ENCODE measurements at places on chromosomes 3 and 15.

DNA sequence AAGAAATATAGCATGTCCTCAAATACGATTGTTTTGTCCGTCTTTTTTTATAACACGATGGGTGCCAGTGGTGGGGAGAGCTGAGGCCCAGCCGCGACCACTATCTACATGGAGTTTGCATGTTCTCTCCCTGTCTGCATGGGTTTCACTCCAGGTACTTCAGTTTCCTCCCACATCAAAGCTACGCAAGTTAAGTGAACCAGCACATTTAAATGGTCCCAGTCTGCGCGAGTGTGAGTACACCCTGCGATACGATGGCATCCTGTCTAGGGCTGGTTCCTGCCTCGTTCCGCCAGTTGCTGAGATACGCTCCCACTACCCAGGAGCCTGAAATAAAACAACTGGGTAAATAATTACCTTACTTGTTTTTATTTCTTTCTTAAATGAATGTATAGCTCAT is 40.6 kb downstream of the ATP13A3 start:
- DNase-seq, result no peak

DNA sequence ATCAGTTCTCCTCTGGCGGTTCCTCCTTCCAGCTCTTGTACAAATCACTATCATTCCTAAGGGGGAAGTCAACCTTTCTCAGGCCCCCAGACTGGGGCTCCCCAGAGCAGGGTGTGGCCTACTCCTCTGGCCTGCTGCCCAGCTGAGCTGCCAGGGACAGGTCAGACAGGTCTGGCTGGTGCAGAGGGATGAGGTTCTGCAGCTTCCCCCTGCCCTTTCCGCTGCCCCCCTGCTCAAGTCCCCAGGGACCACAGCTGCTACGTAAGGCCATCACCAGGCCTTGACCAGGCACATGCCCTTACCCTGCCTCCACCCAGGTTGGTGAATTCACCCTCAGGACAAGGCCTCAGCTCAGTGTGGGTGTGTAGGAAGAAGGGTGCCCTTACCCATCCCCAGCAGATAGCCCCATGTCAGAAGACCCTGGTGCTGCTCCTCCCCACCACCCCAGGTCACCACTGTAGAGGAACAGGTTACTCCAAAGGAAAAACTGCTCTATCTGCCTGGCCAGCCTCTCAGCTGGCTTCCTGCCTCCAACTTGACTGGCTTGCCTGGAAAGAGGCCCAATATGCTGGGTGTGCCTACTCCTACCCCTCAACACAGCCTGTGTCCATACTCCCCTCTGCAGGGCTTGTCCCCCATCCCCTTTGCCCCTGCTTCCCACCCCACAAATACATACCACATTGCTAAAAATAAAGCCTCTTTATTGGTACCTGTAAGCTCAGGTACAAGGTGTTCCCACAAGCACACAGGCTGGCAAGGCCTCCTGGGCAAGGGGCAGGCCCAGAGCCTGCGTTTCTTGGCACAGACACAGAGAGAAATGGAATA is 12.0 kb downstream of the CSRNP1 start:
- peak; percentile 91 for DNase-seq

- DNase-seq, result peak; percentile 79
Observed at GRCh38 chr3:126926684-126927400, 56.1 kb upstream of the PLXNA1 start.

GRCh38 chr3:29561651-29562149 is 280.8 kb downstream of the RBMS3 start:
- DNase-seq, result no peak

DNA sequence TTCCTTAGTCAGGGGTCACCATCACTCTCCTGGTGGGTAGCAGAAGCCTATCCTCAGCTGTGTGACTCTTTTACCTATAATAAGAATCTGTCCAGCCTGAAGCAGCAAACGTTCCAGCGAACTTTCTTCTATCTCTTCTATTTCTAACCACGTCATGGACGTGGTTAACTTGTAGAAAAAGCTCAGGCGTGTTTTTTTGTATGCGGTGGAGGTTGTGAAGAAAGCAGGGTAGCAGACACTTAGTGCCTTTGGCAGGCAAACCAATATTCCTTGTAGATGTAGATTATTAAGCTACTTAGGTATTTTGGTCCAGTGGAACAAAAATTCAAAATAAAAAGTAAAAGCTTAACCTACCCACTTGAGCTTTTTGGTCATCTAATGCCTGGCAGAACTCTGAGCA is 31.8 kb upstream of the GPR171 start:
- no peak for DNase-seq

DNA sequence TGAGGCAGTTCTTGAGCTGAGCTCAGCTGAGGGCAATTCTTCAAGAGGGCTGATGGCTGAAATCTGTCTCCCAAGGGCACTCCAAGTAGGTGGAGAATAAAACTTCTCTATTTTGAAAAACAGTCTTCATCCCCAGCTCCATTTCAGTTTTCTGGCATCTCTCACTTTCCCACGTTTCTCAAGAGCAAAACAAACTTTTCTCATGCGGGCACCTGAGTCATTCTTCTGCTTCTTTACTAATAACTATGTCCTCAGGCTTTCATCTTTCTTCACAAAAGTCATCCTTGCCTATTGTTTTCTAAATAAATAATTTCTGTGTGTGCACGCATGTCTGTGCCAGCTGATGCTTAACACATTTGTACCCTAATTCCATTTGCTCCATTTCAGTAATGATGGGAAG is 96.1 kb upstream of the NUDT16 start:
- peak; percentile 34 for DNase-seq

GRCh38 chr15:37425541-37425940 is 325.2 kb upstream of the MEIS2 start:
- DNase-seq, result peak; percentile 9

DNA sequence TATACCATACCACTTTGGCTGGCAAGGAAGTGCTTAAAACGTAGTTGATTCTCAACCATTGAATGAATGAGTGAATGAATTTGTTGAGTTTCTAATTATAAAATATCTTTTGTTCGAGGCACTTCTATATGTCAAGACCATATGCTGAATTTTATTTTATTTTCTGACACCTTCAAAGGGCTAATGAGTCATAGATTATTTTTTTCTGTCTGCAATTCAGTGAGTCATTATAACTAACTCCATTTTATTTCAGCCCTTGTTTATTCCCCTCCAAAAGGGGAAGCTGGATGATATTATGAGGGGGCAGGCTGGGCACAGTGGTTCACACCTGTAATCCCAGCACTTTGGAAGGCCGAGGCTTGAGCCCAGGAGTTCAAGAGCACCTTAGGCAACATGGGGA is 142.4 kb downstream of the P2RY1 start:
- DNase-seq, result peak; percentile 48

- no peak for DNase-seq
Observed at GRCh38 chr15:101488300-101489164, 975 bp downstream of the PCSK6 start.

DNA sequence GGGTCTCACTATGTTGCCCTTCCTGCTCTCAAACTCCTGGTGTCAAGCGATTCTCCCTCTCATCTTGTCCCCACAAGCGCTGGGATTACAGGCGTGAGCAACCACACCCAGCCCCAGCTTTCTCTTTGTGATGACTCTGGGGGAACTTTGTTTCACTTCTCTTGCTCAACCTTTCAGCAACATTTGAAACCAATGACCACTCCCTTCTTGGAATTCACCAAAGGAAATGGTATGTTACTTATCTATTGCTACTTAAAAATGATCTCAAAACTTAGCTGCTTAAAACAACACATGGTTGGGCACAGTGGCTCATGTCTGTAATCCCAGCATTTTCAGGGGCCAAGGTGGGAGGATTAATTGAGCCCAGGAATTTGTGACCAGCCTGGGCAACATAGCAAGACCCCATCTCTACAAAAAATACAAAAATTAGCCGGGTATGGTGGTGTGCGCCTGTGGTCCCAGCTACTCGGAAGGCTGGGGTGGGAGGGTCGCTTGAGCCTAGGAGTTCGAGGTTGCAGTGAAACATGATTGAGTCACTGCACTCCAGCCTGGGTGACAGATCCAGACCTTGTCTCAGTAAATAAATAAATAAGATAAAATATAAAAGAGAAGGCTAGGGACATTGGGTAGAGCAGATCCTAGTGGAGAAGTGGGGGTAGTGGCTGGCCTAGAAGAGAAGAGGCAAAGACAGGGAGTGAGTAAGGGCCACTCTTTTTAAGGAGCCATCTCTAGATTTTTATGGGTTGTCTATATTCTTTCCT is 10.3 kb upstream of the COPG1 start:
- DNase-seq, result peak; percentile 81

DNA sequence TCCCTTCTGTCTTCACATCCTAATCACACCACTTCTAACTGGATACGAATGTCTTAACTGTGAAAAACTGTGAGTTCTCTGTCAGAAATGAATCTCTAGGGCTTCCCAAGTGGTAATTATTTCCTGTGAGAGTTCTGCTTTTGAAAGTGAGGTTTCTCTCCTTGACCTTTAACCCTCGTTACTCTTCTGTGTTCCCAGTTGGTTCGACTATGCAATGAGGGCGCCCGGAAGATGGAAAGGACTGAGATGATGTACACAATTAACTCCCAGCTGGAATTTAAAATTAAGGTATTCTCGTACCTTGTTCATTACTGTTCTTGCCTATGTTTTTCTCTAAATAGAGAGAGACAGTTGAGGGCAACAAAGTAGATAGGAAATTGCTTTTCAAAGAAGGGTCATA is 96.5 kb downstream of the ARHGEF26 start:
- no peak for DNase-seq

GRCh38 chr15:73754461-73754860 is 1.3 kb upstream of the INSYN1 start:
- DNase-seq, result no peak

GRCh38 chr15:92076541-92076940 is 223.0 kb downstream of the SLCO3A1 start:
- no peak for DNase-seq

DNA sequence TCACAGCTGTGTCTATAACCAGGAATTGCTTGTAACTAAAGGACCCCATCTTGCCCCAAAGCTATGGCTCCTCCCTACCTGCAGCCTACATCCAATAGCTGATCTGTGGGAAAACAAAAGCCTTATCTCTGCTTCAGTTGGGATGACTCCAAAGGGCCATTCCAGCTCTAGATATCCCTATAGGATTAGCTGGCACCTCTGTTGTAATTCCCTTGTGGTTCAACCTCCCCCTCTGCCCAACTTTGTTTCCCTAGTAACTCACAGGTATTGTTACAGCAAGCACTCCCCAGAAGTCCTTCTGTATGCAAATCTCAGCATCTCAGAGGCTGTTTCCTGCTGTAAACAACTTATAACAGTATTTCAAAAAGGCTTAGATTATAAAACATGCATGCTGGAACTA is 478.6 kb downstream of the AGBL1 start:
- no peak for DNase-seq

GRCh38 chr3:52084216-52084945 is 28.0 kb upstream of the DUSP7 start:
- no peak for DNase-seq

- no peak for DNase-seq
Observed at GRCh38 chr3:140187028-140187427, 252.0 kb downstream of the CLSTN2 start.

- no peak for DNase-seq
Observed at GRCh38 chr3:15042936-15043335, 22.2 kb downstream of the MRPS25 start.

GRCh38 chr3:1091286-1091685 is 1.5 kb upstream of the CNTN6 start:
- no peak for DNase-seq

DNA sequence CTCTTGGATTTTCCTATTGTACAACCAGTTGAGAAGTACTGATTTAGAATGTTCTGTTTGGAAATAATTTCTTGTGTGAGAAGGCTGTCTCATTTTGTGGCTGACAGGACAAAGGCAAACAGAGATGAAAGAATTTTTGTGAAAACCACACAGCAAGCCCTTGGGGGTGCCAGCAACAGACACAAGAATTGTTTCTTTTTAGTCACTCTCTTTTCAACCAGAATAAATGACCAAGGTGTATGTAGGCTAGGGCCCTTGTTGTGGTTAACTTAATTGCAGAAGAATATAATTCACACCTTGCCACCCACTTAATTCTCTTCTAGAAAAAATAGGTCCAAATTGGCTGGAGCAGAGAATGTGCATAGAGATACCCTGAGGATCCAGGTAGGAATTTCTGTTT is 329.4 kb upstream of the TBC1D5 start:
- no peak for DNase-seq

DNA sequence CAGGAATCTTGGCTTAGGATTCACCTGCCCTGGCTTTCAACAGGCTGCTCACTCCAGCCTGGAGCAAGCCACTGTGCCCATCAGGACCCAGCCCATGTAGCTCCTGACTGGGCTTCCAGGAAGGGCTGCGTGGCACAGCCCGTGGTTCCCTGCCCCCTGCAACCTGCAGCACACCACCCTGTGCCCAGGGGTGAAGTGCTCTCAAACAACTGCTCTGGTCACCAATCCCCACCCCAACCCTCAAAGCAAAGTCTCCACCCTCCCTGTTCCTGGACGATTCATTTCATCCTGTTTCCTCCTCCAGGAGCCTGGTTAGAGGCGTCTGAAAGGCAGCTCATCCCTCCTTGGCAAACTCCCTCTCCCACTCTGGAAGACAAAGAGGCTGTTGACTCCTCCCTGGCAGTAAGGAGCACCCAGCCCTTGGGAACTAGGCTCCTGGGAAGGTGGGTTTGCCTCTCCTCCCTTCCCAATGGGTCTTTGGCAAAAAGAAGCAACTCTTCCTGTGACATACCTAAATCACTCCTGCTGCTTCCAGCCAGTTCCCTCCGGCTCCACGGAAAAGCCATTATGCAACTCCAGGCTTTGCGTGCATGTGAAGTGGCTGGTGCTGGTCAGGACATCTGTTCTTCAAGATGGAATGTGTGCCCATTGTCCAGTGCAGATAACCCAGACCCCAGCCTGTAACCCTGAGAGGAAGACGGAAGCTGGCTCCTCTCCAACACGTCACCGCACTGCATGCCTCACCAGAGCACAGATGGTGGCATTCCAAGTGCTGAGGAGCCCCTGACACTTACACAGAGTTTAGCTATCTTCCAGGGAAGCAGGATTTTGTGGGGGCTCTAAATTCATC is 29.1 kb upstream of the VIPR1 start:
- DNase-seq, result peak; percentile 29

DNA sequence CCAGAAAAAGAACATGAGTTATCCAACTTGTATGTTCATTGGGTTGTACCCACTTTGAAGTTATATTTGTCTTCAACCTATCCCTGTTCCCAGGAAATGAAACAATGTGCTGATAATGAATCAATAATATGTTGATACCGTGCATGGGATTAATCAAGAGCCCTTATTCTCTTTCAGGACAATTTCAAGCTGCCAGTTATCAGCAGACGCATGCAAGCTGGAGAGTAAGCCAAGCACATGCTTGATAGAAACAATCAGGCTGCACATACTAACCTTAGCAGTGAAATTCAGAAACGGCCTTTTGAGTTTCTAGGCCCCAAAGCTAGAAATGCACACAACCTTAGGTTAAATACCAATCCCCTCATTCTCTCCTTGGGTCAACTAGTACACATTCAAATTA is 480.4 kb upstream of the AGTR1 start:
- no peak for DNase-seq
